NCI-H510A (cell line): ENCODE measurements at places on chromosomes 1 and 21.

GRCh38 chr1:115227346-115228082, 110.5 kb downstream of the NGF start:
- no peak for DNase-seq

GRCh38 chr21:16840538-16840937, 672.3 kb upstream of the CXADR start:
- DNase-seq: no peak

DNA sequence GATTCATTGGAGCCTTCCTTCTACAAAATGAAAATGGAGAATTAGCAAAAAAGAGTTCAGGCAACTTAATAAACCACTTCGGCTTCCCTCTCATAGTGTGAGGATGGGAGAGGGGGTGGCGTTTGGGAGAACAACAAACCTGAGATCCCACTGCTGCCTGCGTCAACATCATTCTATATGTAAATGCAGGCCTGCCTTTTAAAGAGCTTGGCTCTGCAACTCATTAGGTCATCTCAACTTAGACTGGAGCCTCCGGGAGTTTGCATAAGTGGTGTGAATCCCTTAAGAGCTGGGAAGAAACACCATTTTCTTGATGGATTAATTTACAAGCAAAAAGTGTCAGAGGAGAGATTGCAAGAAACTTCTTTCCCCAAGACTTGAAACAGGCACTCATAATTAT, 127.6 kb upstream of the DAB1 start:
- no peak for DNase-seq

DNA sequence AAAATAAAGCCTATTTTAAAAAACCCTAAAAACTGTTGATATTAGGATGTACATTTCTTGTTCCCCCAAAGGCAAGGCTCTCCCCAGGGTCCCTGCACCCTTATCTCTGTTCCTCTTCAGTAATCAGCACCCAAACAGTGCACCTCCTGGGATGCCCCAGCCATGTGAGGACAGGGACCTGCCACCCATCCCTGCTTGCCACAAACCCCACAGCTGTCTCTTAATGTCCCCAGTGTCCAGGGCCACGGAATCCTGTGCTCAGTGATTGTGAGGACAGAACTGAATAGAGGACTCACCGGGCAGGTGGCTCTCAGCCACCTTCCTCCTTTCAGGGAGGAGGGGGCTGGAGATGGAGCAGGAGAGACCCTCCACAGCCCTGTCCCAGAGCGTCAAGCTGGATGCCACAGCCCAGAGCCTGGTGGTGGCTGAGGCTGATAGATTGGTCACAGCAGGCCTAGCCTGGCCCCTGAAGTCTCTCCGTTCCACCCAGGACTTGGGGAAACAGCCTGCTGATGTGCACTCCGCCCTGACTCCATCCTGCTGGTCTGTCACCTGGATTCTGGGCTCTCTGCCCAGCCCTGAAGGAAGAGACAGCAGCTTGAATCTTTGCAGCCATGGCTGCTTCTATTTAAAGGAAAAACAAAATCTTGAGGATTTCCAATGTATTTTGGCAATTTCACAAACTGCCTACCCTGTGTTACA, 23.1 kb downstream of the RNF187 start:
- DNase-seq: no peak

DNA sequence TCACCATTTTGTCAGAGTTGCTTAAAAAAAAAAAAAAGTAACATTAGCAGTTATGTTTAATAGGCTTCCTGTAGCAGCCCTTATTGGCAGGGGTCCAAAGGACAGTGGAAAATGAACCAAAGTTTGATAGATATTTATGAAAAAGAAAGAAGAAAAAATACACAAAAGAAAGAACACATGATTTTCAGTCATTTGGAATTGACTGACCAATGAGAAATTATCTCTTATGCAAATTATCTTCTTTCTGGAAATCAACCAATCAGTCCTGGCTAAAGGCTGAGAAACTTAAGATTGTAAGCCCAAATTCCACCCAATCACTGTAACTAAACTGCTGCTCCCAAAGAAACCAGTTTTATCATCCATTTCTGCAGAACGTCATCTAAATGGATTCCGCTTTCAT, 282.4 kb downstream of the TM2D1 start:
- DNase-seq: no peak

DNA sequence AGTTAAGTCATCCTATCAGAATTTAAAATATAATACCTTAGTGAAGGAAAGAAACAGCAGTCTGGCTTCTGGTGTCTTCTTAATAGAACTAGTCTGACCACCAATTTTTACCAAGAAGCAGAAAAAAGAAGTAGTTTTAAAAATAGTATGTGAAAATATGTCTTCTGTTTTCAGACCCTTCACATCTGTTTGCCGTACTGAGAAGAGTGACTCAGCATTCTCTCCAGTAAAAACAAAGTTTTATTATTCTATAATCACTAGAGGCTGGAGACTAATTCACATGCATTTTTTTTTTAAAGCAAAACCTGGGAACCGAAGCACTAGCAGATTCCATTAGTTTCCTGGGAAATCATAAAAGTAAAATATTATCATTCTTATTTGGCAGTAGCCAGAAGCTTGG, 163.8 kb downstream of the COL24A1 start:
- DNase-seq: no peak

- DNase-seq: no peak
Observed at GRCh38 chr1:9059891-9060744, 9.3 kb downstream of the SLC2A5 start.
